ENCODE measurements at places on chromosomes 7 and 10.

- no peak for DNase-seq
Observed at GRCh38 chr7:106717254-106717954, 56.4 kb upstream of the CCDC71L start.

DNA sequence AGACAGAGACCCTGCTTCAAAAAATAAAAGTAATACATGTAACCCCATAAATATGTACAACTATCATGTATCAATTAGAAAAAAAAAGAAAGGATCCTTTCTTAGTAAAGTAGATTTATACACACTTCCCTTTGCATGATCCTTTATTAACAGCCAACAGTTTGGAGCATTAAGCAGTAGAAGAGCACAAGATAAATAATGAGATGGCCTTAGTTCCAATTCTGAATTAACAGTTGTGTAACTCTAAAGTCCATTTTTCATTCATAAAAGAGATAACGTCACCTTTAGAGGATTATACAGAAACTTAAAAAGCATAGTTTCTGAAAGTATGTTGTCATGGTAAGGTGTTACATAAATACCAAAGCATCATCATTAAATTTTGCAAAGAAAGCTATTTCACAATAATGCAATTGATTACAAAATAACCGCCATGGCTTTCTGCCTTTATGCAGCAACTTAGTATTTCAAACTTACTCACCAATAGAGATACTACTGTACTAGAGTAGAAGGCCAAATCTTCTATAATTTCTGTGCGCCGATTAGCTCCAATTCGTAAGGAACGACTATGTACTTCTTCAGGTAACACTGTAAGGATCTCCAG lies 40.3 kb downstream of the TNPO3 start:
- no peak for DNase-seq

DNA sequence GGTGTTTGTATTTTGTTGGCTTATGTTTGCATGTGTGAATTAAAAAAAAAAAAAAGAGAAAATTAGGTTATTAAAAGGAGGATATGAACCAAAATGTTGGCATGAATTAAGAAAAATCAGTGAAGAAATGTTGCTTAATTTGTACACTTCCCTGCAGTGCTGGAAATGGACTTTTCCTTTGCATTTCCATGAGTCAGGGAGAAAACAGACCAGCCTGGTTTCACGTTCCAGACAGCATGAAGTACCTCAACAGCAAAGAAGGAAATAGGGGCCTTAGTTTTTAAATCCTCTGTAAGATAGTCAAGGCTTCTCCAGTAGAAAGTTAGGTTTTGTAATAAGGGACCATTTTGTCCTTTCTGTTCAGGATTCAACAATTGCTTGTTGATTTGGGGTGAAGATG lies 159.7 kb downstream of the CELF2 start:
- DNase-seq: no peak

GRCh38 chr7:75967487-75967997 lies 26.9 kb downstream of the TMEM120A start:
- DNase-seq: no peak

GRCh38 chr7:131011976-131012375 lies 278.0 kb upstream of the KLF14 start:
- no peak for DNase-seq

GRCh38 chr10:22758867-22759266 lies 44.5 kb upstream of the PIP4K2A start:
- no peak for DNase-seq

DNA sequence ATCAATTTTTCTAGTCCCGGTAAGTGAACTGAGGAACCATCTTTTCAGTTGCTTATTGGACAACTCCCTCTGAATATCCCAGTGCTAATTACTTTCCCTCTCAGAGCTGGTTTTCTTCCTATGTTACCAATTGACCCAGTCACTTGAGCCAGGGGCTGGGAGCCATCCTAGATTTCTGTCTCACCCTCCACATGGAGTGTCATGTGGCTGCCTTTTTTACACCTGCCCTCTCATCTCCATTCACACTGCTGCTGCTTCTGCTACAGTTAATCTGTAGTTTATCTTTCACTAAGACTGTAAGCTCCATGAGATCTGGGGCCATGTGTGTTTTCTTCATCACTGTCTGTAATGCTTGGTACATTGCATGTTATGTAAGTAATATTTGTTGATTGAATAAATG lies 35.8 kb downstream of the VCL start:
- DNase-seq: no peak

GRCh38 chr10:84196941-84197340 lies 2.6 kb downstream of the CDHR1 start:
- no peak for DNase-seq

All from CMK (cell line).